ENCODE measurements at places on chromosomes 16 and 17. TPM values are rescaled to one million over a fixed set of nuclear protein-coding genes. Genes with fewer than 3 reads are reported as not detected.

GRCh38 chr16:71658771-71659170, 32.8 kb downstream of the MARVELD3 start:
- DNase-seq, result no peak

- no peak for DNase-seq
These were observed 21.3 kb upstream of the PIK3R6 start for GRCh38 chr17:8888704-8889302.

DNA sequence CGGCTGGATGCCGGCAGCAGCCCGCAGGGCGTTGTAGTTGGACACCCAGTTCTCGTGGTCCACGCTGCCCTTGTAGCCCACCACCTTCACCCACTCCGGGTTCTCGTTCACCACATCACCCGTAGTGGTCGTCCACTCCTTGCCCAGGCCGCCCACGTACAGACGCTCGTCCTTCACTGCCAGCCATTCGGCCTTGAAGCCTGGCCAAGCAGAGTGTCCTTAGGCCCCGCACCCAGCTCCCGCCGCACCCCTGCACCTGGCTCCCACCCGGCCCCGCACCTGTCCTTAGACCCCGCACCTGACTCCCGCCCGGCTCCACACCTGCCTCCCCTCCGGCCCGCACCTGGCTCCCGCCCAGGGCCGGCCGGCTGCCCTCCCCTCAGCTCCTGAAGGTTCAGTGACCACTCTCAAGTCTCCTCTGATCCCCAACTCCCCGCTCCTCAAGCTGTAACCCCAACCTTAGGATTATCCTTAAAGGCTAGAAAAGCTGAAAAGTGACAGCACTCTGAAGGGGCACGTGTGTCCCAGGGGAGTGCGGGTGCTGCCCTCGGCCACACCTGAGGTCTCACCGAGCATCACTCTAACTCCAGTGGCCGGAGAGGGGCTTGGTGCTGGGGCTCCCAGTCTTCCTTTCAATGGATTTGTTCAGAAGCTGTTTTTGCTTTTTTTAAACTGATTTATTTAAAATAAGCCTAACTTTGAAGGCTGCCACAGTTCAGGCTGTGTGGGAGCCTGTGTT, 14.4 kb downstream of the CANT1 start:
- DNase-seq, result no peak

DNA sequence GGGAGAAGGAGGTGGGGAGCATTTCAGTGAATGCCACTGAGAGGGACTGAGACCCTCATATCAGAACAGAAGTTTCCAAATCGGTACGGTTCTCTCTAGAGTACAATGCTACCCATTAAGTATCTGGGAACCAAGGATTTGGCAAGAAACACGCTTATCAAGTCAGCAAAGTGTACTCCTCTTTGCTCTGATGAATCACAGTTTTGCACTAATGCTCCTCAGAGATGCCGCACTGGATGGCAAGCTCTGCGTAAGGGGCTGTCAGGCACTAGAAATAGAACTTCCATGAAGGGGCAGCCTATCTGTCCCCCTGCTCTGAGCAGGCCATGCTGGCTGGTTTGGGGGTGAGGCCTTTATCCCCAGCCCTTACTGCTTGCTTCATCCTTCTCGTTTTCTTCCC, 4.8 kb upstream of the ABCC12 start:
- DNase-seq, result no peak

DNA sequence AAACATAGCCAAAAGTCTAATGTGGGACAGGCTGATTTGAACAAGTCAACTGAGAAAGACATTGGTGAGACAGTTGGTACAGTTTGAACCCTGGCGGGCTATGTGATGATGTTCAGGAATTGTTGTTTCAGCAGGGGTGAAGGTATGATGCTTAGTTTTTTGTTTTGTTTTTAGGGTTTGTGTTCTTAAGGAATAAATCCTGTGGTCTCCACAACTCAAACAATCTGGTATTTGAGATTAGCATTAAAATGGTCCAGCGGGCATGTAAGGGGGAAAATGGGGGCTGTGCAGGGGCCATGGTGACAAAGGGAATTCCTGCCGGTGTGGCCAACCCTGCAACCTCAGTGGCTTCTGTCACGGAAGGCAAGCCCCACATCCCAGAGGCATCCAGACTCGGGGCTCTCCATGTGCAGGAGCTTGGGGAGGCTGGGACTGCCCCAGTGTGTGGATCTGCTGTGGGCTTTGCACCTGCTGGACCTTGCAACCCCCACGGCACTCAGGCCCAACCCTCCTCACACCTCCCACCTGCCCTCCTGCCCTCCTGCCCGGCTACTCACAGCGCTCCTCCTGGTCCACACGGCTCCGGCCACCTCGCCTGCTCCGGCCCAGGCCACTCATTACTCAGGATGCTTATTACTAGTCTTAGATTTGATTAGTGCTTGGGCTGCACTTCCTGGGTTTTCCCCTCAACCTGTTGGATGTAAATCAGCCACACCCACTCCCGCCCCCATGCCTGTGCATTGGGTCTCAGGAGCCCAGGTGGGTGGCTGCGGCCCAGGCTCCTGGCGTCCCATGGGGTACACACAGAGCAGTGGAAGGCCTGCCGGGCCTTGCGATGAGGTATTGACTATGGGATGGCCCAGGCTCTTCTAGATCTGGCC, at the start of gene TNFRSF13B:
Gene TNFRSF13B, minus strand, starts transcription at position 661 of the 881 bp plus-strand sequence. Its CDS starts 43 bp downstream, at position 618.
- no peak for DNase-seq

- DNase-seq, result no peak
These were observed 111.7 kb downstream of the IRF8 start for GRCh38 chr16:86010680-86011141.

GRCh38 chr16:27387724-27388123, 14.2 kb upstream of the IL21R start:
- DNase-seq, result no peak

GRCh38 chr16:57094911-57095310, 2.5 kb downstream of the CPNE2 start:
- DNase-seq, result no peak

- DNase-seq, result peak; percentile 82
These were observed 309.4 kb downstream of the SEC14L1 start for GRCh38 chr17:77449908-77450741.

- peak; percentile 35 for DNase-seq
These were observed 1.7 kb upstream of the NLRC3 start for GRCh38 chr16:3578610-3579551.

- no peak for DNase-seq
These were observed 112.0 kb upstream of the METRNL start for GRCh38 chr17:82967268-82968032.

DNA sequence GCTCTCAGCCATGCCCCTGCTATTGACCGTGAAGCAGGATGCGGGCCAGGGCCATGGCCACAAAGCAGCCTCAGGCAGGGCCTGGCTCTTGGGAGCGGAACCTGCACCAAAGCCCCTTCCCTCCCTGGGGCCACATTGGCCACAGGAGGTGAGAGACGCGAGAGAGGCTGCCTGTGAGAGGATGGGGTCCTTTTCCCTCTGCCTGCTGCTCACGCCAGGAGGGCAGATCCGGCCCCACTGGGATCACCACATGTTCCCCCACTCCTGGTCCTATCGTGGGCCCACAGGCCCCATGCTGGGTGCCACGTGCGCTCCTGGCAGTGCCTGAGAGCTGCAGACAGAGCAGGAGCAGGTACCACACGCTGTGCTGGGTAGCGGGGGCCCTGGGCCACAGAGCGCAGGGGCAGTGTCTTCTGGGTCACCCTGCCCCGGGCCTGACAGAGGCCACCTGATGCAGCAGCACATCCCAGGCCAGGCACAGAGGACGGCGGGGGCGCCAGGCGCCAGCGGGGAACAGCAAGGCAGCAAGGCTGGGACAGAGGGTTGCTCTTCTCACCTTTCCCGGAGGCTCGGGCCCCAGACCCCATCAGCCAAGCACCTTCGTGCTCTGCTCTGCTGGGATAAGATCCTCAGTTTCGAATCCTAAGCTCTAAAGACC, 9.2 kb upstream of the NUDT16L1 start:
- DNase-seq, result no peak

GRCh38 chr17:29560316-29560715, 6.5 kb downstream of the ABHD15 start:
- no peak for DNase-seq

DNA sequence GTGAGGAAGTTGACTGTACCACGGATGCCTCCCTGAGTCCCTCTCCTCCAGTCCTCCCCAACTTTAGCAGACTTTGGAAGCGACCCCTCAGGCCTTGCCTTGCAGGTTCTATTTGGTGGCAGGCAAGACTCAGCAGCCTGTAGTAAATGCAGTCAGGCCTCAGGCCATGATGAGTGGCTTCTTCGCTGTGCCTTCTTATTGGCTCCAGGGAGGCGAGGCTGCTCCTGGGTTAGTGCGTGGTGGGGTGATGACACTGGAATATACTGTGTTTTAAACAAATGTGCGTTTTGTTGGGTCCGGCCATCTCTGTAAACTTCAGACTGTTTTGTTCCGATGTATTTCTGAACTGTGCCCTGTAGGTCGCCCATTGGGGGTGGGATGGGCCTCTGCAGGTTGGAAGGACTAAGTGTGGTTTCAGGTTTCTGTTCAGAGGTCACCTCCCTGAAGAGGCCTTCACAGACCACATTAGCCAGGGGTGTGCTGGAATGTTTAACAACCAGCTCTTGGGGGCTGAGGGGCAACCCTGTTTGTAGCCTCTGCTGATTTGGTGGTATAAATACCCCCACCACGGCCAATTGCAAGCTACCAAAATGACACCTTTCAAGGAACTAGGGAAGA, 62.5 kb downstream of the CYLD start:
- DNase-seq, result no peak

DNA sequence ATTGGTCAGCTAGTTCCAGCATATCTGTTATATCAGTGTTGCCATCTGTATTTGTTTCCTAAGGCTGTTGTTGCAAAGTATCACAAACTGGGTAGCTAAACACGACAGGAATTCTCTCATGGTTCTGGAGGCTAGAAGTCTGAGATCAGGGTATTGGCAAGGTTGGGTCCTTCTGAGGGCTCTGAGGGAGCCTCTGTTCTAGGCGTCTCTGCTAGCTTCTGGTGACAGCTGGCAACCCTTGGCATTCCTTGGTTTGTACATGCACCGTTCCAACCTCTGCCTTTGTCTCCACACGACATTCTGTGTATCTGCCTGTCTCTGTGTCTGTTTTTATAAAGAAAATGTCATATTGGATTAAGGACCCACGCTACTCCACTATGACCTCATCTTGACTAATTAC, 219.9 kb upstream of the NLRP1 start:
- DNase-seq, result no peak

DNA sequence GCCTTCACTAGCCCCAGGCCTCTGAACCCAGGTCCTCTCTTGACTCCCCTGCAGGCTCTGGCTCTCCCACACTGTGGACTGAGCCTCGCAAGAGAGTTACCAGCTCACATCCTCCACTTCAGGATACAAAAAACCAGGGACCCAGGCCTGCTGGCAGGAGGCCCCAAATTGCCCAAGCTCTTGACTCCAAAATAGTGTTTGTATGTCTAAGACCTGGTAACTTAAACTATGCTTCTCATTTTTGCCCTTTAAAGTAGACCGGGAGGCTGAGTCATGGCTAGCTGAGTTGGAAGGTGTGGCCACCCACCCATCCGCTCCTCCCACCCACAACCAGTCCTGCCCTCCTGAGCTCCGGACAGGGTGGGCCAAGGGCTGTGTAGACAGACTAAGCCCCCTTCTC, 250.0 kb downstream of the SOX9 start:
- DNase-seq, result peak; percentile 78

DNA sequence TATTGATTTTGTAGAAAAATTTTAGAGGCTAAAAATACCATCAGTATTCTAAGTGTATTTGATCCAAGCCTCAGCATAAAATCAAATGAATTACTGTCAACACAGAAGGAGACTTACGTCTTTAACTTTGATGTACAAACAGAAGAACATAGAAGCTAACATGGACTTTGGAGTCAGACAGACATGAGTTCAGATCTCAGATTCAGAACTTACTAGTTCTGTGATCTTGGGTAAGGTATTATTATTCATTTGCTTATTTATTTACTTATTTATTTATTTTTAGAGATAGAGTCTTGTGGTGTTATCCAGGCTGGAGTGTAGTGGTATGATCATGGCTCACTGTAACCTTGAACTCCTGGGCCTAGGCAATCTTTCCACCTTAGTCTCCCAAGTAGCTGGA, 4.0 kb upstream of the SLFN12L start:
- no peak for DNase-seq

DNA sequence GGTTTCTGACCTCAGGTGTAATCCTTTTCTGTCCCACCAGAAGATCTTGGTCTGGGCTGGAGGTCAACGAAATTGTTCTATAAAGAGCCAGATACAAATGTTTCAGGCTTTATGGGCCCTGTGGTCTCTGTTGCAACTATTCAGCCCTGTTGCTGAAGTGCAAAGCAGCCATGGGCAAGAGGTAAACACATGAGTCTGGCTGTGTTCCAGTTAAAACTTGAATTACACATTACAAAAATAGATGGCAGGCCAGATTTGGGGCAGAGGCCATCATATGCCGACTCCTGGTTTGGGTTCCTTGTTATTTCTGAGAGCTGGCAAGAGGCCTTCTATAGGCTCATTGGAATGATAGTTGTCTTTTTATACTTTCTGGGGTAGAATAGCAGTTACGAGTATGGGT, 114.4 kb downstream of the SDR42E1 start:
- peak; percentile 10 for DNase-seq

DNA sequence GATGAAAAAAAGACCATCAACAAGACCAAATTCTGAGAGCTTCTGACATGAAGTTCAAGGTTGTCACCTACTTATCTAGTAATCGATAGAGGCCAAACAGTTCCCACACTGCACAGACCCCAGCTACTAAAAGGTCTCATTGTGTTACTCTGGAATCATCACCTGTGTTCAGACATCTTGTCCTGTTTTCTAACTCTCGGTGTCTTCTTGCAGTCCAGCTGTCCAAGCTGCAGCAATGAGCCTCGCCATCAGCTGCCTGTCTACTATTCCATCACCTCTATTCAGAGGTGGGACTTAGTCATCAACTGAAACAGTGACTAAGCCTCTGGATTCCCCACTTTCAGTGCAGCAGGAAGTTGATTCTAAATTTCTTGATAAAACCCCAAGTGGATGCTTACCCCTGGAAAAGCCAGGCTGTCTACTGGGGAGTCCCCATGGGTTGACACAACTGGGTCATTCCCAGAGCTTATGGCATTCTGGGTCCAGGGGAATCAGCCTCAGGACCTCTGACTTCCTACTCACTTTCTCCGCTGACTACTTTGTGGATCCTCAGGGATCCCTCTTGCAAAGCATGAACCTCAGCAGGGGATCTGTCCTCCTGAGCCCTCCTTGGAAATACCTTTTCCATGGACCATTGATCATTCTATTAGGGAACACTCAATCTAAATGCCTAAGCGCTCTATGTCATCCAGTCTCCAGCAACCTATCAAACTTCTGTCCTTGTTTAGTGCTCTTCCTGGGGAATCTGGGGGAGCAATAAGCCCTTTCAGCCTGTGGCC, 46.5 kb downstream of the HNF1B start:
- DNase-seq, result peak; percentile 62

- no peak for DNase-seq
These were observed 15.4 kb downstream of the SLC25A10 start for GRCh38 chr17:81727324-81728031.

Gene TBC1D3G
- total RNA-seq, result not detected

Gene TMEM256
- 43.7 TPM for total RNA-seq

Gene ZNF624
- total RNA-seq, result 1.8 TPM

Gene TMEM92
- total RNA-seq, result 1.7 TPM

Gene CACNG4
- total RNA-seq, result 0.27 TPM

Gene DYNLL2
- total RNA-seq, result 8.8 TPM

Gene MATCAP1
- 4.6 TPM for total RNA-seq

Gene CCL1
- total RNA-seq, result not detected

Gene PRR35
- not detected for total RNA-seq

Gene PIRT
- total RNA-seq, result not detected

Gene SBK1
- 0.68 TPM for total RNA-seq

Gene ABCA9
- 0.09 TPM for total RNA-seq

Gene ARL5C
- total RNA-seq, result not detected

Gene EFNB3
- total RNA-seq, result 1.0 TPM
